ENCODE measurements at places on chromosomes 7 and 10.

- no peak for DNase-seq
Measured at GRCh38 chr7:159240962-159241361, 96.3 kb upstream of the VIPR2 start.

GRCh38 chr10:120424198-120424464 lies 32.9 kb upstream of the PLPP4 start:
- DNase-seq = no peak

DNA sequence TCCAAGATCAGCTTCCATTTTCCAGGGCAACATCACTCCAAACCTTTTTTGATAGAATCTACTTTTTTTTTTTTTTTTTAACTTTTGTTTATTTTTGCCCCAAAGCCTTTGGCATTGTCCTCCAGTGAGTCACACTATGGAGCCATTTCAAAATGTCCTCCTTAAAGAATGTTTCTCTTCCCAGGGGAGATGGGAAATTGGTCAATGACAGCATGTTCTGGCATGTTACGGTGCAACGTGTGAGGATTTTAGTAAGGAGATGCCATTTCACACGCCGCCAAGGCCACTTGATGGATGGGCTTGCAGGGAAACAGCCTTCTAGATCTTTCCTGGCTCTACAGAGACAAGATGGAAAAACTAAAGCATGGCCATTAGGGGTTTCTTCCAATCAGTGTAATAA lies 30.7 kb upstream of the TRIL start:
- no peak for DNase-seq

GRCh38 chr7:46583656-46584055 lies 662.6 kb upstream of the IGFBP3 start:
- no peak for DNase-seq
